ENCODE measurements at places on chromosomes 11 and 22.

DNA sequence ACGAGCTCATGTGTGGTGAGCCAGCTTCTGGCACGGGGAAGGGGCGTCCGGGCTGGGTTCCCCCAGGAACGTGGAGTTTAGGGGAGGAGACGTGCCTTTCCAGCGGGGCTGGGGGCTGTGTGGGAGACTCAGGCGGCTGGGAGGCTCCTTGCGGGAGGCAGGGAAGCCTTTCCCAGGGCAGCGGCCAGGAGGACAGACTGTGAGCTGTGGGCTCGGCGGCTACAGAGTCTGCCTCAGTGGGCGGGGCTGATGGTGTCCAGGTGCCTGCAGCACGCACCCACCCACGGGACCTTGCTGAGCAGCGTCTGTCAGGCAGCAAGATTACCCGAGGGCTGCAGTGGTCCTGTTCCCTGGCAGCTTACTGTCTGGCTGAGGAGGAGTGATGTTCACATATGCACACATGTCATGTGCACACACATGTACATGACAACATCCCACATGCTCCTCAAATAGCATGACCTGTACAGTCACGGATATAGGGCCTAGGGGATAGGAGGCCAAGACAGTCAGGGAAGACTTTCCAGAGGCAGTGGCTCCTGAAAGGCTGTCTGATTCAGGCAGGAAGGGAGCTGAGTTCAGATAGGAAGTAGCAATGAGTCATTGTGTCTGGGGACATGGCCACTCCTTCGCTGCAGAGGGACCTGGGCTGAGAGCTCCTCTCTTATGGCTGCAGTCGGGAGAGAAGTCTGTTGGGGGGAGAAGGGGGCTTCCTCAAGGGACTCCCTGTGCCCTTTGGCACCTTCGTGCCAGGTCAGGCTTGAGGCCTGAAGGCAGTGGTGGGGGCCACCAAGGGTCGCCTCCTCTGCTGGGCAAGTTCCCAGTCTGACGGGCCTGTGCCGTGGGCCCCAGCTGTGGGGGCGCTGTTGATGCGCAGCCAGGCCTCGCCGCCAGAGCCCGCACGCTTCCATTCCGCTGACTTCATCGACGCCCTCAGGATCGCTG lies 23.3 kb upstream of the PPP6R3 start:
- no peak for DNase-seq

- no peak for DNase-seq
These were observed 21.6 kb downstream of the ASPHD2 start for GRCh38 chr22:26450453-26451185.

- no peak for DNase-seq
These were observed 64.4 kb downstream of the PKNOX2 start for GRCh38 chr11:125228993-125229392.

GRCh38 chr11:10267821-10268220 lies 26.2 kb downstream of the SBF2 start:
- no peak for DNase-seq

DNA sequence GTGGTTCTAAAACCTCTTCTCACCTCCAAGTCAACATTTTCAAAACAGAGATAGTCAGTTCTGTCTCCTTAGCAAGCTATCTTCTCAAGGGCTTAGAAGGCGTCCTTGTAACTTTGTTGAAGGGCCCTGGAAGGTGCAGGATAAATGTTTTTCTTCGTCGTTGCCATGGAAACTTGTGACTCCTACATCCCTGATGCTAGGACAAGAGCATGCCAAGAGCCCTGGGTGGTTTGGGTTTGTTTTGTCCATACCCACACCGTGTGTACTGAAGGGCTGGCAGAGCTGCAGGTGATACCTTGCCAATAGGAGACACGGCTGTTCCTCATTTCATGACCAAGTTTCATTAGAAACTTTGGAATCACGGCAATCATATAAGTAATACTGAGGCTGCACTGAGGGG lies 81.6 kb downstream of the GALNT18 start:
- DNase-seq: no peak

DNA sequence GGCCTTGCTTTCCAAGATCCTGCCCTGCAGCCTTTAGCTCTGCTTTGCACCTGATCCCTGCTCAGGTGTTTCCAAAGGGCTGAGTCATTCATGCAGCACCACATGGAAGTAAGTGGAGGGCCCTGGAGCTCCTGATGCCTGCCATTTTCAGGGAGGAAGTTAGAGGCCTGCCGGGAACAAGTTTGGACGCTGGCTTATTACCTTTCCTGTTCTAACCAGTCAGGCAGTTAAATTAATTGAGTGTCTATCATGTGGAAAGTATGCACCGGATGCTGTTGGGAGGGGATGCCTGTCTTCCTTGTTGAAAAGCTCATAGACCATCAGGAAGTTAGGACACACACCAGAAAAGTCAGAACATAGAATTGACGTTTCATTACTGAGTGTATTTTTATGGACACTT lies 73.7 kb upstream of the PLET1 start:
- no peak for DNase-seq

- DNase-seq: no peak
These were observed 72.1 kb upstream of the KCNQ1OT1 start for GRCh38 chr11:2771758-2772466.

DNA sequence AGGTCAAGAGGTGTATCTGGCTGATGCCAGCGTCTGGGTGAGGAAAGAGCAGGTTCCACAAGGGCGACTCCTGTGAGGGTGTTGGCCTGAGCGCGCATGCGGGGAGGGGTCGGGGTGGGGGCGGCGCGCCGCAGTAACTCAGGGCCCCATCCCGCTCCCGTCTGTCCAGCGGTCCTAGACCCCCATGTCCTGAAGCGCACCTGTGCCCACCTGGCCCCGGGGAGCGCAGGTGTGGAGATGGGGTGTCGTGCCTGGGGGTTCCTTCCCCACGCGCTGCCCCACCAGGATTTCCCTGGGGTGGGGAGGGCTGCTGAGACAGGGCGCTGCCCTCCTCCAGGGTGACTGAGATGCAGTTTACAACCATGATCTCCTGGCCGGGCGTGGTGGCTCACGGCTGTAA lies 20.9 kb downstream of the RNH1 start:
- DNase-seq: no peak

DNA sequence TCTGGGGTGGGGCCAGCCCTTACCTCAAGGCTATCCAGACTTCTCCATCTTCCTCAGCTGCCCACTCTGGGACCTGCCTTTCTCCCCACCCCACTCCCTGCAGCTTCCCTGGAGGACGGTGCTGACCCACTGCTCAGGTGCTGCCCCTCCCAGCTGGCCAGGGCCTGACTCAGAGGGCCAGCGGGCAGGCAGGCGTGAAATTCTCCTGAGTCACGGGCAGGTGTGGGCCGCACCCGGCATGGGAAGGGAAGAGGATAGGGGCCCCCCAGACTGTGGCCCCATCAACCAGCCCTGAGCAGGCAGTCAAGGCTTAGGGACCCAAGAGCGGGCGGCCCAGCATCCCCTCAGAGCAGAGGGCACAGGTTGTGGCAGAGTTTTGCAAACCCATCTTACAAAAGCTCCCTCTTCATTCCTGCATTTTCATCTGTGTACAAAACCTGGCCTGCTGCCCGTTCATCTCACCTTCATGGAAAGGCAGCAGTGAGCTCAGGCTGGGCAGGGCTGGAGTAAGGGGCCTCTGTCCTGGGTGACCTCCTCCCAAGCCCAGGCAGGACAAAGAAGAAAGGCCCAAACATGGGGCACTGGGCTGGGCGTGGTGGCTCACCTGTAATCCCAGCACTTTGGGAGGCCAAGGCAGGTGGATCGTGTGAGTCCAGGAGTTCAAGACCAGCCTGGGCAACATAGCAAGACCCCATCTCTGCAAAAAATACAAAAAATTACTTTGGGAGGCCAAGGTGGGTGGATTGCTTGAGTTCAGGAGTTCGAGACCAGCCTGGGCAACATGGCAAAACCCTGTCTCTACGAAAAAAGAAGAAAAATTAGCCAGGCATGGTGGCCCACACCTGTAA lies 6.1 kb downstream of the RHOD start:
- no peak for DNase-seq

GRCh38 chr11:12673924-12674570 lies at the start of gene TEAD1:
TEAD1 (plus strand) TSS chr11:12674421.
- peak; percentile 92 for DNase-seq

GRCh38 chr11:102302241-102302640 lies 15.0 kb upstream of the BIRC3 start:
- no peak for DNase-seq

- DNase-seq: peak; percentile 69
These were observed 33.4 kb upstream of the GLYATL1 start for GRCh38 chr11:58905721-58906547.

- DNase-seq: no peak
These were observed 77.5 kb downstream of the CNTN5 start for GRCh38 chr11:99098258-99098657.

- DNase-seq: no peak
These were observed 10.4 kb upstream of the ARHGAP8 start for GRCh38 chr22:44741929-44742328.

DNA sequence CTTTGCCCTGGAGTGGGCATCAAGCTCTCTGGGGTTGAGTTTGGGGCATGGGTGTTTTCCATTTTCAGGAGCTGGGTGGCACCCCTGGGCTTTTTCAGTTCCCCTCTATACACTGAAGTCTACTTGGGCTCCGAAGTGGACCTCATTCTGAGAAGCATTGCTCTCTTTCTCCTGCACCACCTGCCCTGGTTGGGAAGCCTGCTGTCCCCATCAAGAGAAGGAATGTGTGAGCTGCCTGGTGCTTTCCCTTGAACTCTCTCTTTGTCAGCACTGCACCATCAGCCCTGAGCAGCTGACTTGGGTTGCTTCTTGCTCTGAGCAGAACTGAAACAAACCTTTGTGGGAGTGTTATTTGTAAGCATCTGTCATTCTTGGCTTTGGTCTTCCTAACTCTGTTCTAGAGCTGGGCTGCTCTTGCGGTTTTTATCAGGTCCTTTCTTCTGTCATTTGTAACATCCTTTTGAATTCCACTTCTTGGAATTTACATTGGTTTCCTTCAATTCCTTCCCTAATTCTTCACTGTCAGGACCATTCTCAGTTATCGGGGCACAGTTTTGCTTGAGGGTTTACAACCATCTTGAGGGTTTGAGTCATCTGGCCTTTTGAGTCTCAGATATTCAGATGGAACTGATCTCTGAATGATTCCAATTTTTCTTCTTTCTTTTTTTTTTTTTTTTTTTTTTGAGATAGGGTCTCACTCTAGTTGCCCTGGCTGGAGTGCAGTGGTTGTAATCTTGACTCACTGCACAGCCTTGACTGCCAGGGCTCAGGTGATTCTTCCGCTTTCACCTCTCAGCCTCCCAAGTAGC lies 20.5 kb downstream of the UBE2L3 start:
- peak; percentile 40 for DNase-seq

DNA sequence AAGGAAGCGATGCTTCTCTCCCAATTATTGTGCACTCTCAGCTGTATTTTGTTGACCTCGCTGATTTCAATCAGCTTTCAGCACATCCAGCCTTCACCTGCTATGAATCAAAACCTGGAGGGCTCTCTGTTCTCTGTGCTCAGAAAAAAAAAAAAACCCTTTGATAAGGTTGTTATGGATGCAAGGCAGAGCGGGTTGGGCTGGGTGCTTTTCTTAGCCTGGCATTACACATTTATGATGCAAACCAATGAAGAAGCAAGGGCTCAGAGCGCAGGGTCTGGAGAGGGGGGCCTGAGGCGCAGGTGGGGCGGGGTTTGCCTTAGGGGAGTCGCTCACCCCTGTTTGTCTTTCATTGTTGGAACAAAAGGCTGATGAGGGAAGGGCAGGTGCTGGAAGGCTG lies 86.0 kb upstream of the CADM1 start:
- no peak for DNase-seq

GRCh38 chr22:46792061-46792796 lies 29.8 kb downstream of the TBC1D22A start:
- no peak for DNase-seq

- DNase-seq: no peak
These were observed 525 bp downstream of the BIK start for GRCh38 chr22:43110927-43111623.

GRCh38 chr11:132408877-132409276 lies 1038.5 kb downstream of the NTM start:
- no peak for DNase-seq

DNA sequence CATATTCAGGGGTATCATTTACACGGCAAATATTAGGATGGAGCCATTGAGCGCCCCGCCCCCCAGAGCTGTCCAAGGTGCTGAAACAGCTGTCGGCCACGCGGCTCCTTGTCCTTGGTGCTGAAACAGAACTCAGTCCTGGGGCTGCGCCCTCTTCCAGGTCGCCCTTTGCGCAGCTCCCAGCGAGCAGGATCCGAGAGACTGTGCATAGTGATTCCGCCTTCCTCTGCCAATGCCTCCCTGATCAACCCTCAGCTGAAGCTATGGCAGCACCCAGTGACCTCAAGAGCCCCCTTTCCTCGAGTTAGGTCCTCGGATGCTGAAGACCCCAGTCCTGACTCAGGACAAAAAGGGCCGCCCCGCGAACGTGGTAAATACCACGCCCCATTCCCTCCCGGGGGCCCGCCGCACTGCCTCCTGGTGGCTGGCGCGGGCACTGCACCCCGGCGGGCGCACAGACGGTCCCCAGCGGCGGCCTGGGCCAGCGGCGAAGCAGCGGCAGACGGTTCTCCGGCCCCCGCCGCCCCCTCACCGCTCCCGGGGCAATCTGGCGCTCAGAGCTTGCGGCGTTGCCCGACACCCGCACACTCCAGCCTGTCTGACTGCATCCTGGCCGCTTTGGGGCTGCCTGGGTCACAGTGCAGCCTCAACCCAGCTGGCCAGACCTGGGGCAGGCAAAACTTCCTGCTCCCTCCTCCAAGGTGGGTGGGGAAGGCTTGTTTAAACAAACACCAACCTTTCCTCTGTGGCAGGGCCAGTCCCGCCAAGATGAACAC lies 13.4 kb downstream of the SYT7 start:
- peak; percentile 63 for DNase-seq

GRCh38 chr11:117980720-117981119 lies 5.5 kb upstream of the IL10RA start:
- no peak for DNase-seq

DNA sequence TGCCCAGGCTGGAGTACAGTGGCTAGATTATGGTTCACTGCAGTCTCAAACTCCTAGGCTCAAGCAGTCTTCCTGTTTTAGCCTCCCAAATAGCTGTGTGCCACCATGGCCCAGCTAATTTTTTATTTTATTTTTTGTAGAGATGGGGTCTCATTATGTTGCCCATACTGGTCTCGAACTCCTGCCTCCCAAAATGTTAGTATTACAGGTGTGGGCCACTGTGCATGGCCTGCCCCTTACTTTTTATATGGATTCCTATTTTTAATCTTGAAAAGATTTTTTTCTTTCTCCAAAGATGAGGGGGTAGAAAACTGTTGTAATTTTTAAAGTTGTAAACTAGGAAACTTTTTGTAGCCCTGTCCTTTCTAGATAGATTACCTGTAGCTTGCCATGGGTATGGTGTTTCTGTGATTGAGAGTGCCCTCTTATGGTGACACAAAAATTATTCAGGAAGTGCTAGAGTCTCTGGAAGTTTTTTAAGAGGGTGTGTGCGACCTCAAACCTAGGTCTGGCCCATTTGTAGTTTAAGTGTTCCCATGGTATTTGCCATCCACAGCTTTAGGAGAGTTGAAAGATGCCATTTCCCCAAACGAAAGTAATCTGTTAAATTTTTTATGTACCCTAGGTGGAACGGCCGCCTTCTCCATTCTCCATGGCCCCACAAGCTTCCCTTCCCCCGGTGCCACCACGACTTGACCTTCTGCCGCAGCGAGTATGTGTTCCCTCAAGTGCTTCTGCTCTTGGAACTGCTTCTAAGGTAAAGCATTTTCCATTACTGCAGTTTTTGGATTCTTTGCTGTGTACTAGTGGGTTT lies 32.4 kb downstream of the MCAM start:
- no peak for DNase-seq

GRCh38 chr11:58057481-58057880 lies 26.7 kb downstream of the OR6Q1 start:
- no peak for DNase-seq
